NCI-H526 treated with DMSO at 0.1 percent for 48 hours (cell line): ENCODE measurements at places on chromosomes 2 and 18.
A peak's percentile ranks its signal among the peaks of the same experiment; 100 is the strongest.

DNA sequence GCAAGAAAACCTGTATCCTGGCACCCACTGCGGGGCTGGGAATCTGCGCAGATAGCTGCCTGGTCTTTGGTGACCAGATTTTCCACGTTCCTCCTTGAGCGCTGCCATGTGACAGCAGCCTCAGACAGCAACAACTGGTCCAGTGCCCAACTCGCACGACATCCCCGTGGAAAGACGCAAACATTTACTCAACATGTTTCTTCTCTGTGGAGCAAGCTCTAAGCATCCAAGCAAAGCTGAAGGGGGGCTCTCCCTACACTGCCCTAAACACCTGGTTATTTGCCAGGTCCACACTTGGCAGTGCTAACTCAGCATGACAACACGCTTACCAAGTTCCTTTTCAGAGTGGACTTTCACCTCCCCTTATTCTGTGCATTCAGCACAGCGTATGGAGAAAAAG is 11.3 kb downstream of the ZNF516 start:
- no peak for DNase-seq

GRCh38 chr2:71100195-71100964 is 29.6 kb downstream of the MCEE start:
- DNase-seq = peak; percentile 8

DNA sequence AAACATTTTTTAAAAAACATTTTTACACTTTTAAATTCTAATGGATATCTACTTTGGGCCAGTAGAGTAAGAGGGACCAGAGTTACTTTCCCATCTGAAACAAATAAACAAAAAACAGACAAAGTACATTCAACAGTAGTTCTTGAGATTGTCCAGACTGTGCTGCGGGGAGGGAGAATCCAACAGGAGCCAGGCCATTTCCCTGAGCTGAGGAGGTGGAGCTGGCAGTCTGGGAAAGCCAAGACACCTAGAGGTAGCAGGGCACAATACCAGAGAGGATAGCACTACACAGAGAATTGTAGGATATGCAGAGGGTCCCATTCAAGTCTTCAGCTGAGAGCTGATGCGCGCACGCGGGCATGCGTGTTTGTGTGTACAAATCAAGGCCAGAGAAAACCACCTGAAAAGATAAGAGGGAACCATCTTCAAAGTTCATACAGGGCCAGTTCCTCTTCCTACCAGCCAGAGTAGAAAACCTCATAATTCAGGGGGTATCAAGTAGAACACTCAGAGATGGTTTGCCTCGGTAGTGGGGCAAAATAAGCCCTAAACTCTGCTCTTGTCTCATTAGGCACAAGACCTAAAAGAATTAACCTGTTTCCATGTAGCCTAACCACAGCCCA is 44.0 kb downstream of the PTRHD1 start:
- DNase-seq = no peak

GRCh38 chr2:163601377-163601776 is 134.4 kb downstream of the FIGN start:
- no peak for DNase-seq

DNA sequence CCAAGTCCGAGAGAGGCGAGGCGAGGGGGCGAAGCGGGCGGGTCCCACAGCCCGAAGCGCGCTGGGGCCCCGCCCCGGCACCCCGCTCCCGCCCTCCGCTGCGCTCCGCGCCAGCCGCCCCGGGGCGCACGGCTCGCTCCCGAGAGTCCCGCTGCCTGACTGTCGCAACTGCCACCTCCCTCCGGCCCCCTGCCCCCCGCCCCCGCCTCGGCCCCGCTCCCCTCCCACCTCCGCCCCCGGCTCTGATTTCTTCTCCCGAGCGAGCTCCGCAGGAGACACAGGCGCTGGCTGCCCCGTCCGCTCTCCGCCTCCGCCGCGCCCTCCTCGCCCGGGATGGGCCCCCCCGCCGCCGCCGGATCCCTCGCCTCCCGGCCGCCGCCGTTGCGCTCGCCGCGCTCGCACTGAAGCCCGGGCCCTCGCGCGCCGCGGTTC is at the start of gene WNT6:
Gene WNT6 (plus strand): TSS at position 250 of the 432 bp plus-strand sequence. CDS start 233 bp downstream, outside the sequence.
- DNase-seq = no peak

DNA sequence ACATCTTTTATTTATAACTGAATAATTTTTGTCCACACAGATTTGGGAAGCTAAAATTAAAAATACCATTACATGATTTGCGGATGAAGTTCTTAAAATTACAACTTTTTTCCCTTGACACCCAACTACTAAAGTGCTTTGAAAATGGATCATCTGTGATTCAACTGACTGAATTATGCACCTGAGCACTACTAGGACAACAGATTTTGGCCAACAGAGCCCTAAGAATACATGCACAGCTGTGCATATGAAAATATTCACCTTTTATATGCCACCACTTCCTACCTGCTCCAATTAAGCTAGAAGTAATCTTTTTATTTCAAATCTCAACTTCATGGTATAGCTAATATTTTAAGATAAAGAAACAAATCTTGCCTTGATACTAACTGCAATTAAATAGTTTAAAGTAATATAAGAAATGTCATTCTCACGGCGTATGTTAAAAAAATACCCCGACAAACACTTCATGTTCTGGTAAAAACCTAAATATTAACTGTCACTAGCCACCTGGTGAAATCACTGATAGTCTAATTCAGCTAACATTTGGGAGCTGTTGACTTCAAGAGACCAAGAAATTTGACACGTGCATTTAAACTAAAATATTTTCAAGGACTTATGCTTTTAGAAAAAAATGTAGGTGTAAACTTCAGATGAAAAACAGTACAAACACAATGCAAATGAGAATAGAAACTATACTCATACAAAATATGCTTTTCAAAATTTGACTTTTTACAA is 153.7 kb downstream of the SRBD1 start:
- DNase-seq = no peak

GRCh38 chr2:28824870-28825269 is 14.2 kb downstream of the SPDYA start:
- no peak for DNase-seq

- no peak for DNase-seq
Measured at GRCh38 chr2:215514516-215514915, 78.6 kb upstream of the FN1 start.

GRCh38 chr2:216201692-216202306 is 92.7 kb downstream of the XRCC5 start:
- no peak for DNase-seq

GRCh38 chr18:23982155-23983079 is 32.1 kb upstream of the TTC39C start:
- DNase-seq = no peak

- DNase-seq = no peak
Measured at GRCh38 chr2:177155631-177156030, 57.0 kb upstream of the HNRNPA3 start.

DNA sequence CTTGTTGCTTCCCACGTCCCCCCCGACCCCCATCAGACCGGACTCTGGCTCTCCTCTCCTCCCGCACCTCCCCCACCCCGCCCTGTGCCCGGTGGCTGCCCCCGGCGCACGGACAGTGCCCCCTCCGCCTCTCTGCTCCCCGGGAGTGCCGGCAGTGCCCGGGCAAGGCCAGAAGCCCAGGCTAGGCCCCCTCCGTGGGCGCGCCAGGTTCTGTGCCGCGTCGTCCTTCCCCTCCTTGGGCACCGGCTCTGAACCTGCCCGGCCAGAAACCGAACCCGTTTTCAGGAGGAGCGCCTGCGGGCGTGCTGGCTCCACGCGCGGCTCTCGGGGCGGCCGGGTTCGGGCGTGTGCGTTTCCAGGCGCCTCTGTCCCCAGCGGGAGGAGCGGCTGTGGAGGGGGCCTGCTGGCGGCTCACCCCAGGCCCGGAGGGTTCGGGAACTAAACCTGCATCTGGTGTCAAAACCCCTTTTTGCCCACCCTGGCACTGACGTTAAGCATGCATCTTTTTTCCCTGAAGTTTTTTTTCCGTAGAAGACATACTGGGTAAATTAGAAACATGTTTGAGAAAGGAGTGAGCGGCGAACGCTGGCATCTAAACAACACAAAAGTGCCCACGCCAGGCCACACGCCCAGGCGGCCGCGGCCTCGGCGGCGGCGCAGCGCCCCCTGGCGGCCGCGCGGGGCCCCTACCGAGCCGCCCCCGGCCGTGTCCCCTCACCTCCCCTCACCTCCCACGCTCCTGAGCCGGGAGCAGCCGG is 123.9 kb upstream of the SLC1A4 start:
- peak; percentile 43 for DNase-seq

GRCh38 chr18:78494204-78495085 is 485.2 kb upstream of the SALL3 start:
- DNase-seq = no peak

- no peak for DNase-seq
Measured at GRCh38 chr18:48202350-48203260, 206.6 kb downstream of the ZBTB7C start.

DNA sequence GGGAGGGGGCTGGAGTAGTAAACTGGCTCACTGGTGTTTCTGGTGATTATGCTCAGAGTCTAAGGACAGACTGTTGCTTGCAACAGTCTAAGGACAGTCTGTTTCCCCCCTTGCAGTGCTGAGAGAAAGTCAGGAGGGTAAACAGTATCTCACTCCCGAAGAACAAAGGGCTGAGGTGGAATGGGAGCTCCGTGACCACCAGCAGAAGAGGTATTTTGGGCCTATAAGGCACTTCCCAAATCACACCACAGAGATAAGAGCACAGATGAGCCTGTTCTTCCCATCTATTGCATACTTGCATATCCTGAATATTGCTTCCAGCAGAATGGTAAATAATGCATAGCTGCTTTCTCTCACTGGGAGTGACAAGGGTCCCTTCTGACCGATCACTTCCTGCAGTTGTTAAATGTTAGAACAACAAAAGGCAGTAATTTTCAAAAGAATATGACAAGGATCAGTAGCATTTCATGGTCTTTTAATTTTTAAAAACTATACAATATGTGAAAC is 160.4 kb upstream of the LYPD1 start:
- no peak for DNase-seq

DNA sequence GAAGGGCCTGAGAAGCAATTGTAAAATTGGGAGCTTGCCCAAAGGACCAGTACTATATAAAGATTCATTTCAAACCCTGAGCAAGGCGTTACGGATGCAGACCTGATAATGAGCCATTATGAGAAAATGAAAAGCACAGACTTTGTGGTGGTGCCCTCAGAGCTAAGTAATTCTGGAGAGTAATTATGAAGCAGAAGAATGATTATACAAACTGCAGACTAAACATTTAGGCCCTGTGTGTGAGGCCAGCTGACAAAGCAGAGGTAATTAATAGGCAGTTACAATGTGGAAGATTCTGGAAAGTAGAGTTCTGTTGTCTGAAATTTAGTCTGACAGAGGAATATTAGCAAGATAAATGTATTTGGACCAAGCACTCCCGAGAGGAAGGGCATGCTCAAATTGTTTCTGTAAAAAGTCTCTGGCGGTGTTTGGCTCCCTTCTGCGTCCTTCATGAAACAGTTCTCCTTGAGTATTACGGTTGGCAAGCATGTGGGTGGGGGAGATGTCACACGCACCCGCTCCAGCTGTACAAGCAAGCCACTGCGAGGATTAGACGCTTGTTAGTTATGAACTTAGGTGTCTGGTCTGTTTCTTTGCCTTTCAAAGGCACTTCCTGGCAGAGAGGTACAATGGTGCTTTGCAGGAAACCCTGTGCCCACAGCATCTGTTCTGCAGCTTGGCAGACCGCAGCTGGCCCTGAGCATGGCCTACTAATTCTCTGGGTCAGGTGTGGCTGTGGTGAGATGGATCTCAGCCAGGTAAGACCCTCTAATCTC is 45.5 kb downstream of the CDC42EP3 start:
- no peak for DNase-seq

DNA sequence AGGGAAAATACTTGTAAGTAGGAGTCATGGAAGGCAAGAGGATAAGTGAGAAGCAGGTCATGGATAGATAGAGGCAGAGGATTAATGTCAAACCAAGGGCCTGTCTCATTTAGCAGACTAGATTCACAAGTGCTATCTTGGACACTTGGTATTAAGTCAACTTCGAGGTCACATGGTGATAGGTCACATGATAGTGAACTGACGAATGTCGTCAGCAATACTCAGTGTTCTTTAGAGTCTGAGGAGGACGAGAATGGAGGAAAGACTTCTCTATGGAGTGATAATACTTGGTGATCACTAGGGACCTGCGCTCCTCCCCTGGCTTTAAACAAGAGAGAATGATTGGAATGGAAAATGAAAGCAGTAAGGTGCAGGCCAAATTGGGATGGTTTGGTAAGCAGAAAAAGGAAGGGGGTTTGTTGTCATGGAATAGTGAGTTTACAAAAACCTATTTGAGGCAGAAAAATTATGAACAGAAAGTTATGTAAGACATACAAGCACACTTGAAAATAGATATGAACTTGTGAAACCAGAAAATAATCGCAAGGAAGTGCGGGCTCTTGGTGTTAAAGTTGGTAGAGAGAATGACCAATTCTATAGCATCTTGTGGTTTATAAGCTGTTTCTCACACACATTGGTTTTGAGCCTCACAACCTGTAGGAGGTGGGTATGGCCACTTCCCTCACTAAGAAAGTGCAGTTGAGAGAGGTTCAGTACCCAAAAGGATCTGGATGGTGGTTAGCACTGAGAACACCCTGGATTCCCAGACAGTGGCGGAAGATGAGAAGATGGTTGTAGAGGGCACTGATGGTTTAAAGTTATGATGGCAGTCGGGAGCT is 141.5 kb downstream of the WDSUB1 start:
- DNase-seq = no peak

- DNase-seq = no peak
Measured at GRCh38 chr2:142777742-142778141, 99.7 kb upstream of the KYNU start.

GRCh38 chr2:81901017-81901416 is 1596.5 kb upstream of the LRRTM1 start:
- no peak for DNase-seq

DNA sequence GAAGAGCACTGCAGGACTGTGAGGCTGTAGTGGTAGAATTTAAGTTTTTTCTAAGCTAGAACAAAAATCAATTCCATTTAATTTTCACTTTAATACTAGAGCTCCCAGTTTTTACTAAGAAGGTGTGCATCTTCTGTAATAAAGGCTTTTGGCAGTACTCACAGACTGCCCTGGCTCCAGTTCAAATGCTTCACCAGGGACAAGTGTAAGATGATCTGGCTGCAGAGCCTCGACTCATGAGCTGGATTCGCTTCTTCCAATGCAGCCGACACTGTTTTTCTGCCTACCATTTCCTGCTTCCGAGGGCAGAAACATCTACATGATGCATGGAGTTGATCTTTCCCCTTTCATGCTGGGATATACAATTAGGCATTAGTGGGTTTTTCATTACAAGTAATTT is 87.0 kb downstream of the FARSB start:
- DNase-seq = no peak
